ENCODE measurements at places on chromosomes 1 and 21. TPM values are rescaled to one million over a fixed set of nuclear protein-coding genes. Genes with fewer than 3 reads are reported as not detected.

DNA sequence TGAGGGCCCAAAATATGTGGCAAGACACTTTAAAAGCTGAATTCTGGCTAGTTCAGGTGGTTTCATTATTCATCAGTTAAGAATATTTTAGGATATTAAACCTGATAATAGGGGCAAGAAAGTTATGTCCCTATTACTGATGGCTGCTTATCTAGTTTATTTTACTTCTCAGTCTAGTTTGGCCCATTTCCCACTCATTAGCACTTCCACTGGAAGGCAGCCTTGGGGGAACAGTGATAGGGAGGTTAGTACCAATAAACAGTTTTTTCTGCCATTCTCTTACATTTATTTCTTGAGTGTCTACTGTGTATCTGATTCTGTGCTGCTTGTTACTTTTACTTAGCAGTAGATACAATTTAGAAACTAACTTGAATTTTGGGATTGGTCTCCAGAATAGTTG, 9.0 kb downstream of the PPP1R12B start:
- DNase-seq: no peak

The CDKN2C gene
- total RNA-seq: 17.6 TPM

GRCh38 chr1:180524915-180525714, 22.7 kb upstream of the ACBD6 start:
- peak; percentile 30 for DNase-seq

The PCP4 gene
- total RNA-seq: not detected

The PTPRC gene
- total RNA-seq: not detected

DNA sequence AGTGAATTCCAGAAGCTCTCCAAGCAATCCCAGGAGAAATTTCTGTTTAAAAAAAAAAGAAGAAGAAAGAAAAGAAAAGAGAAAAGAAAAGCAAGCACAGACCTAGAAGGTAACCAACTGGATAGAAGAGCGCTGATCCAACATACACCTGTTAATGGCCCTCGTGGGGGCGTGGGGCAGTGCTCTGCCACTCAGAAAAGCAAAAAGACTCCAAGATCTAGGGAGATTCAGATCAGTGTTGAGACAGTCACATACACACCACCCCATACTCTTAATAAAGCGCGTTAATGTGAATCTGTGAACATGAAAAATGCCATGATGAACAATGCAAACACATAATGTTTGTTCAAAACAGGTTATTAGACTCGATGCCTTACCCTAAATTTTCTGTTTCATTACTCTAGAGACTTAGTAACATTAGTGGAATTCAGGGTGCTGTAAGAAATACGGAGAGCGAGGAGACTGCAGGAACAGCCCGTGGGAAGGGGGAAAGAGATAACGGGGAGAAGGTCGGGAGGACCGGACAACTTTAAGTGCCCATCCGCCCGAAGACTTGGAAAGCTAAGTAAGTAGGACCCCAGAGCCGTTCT, 406 bp downstream of the NME7 start:
- no peak for DNase-seq

DNA sequence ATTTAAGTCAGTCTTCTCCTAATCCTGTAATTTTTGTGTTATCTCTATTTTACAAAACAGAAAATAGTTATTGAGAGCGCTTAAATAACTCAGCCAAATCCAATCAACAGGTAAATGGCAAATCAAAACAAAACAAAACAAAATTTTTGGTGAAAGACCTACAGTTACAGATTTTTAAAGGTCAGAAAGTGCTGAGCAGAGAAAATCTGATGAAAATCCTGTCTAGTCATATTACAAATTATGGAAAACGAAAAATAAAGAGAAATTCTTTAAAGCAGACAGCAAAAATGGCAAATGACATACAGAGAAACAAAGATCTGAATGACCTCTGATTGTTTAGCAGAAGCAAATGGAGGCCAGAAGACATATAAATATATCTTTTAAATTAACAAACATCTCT, 482.4 kb downstream of the PCP4 start:
- DNase-seq: no peak

DNA sequence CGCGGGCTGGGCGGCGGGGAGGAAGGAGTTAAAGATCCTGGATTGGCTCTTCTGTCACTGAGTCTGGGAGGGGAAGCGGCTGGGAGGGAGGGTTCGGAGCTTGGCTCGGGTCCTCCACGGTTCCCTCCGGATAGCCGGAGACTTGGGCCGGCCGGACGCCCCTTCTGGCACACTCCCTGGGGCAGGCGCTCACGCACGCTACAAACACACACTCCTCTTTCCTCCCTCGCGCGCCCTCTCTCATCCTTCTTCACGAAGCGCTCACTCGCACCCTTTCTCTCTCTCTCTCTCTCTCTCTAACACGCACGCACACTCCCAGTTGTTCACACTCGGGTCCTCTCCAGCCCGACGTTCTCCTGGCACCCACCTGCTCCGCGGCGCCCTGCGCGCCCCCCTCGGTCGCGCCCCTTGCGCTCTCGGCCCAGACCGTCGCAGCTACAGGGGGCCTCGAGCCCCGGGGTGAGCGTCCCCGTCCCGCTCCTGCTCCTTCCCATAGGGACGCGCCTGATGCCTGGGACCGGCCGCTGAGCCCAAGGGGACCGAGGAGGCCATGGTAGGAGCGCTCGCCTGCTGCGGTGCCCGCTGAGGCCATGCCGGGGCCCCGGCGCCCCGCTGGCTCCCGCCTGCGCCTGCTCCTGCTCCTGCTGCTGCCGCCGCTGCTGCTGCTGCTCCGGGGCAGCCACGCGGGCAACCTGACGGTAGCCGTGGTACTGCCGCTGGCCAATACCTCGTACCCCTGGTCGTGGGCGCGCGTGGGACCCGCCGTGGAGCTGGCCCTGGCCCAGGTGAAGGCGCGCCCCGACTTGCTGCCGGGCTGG, at the start of gene NPR1:
NPR1 (plus strand) TSS at position 170 of the 818 bp plus-strand sequence; CDS start at position 591, 421 bp downstream.
- DNase-seq: peak; percentile 42
